ENCODE measurements at places on chromosomes 7 and 10. TPM values are rescaled to one million over a fixed set of nuclear protein-coding genes. Genes with fewer than 3 reads are reported as not detected.

The SFRP4 gene
- not detected for total RNA-seq

The GOT1 gene
- total RNA-seq: 28.3 TPM

The PON3 gene
- total RNA-seq: not detected

The SUN3 gene
- 17.0 TPM for total RNA-seq

The H2BK1 gene
- not detected for total RNA-seq

The NME8 gene
- not detected for total RNA-seq

The TMEM106B gene
- 44.6 TPM for total RNA-seq

The PRRT4 gene
- total RNA-seq: not detected

The TUBB8 gene
- 0.28 TPM for total RNA-seq

DNA sequence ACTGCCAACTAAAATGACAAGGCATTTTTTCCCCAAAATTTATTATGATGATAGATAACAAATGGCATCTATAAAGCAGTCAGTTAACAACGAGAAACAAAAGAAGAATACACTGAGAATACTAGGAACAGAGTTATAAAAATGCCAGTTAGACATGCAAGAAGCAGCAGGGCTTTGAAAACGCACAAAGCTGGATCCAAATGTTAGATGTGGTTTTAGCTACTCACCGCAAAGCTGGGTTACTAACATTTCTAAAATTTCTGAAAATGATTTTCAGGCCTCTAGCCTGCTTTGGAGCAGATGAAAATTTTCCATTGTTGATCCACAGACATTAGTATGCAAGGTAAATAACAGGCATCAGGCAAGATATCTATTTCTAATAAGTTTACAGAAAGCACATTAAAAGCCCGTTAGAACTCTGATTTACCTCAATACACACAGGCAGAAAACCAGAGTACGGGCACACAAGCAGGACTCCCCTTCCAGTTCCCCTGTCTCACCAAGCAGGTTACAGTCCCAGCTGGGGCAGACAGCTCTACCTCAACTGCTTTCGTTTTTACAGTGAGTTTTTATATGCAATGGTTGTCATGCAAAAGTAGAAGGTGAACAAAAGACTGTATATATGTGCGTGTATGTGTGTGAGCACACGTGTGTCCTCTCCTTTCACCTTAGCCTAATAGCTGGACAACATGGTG is 37.9 kb downstream of the GLI3 start:
- DNase-seq: no peak

- peak; percentile 81 for DNase-seq
Measured at GRCh38 chr7:17304926-17305325, 6.5 kb downstream of the AHR start.

- no peak for DNase-seq
Measured at GRCh38 chr7:29228289-29229011, 33.9 kb downstream of the CHN2 start.

- no peak for DNase-seq
Measured at GRCh38 chr10:56586461-56586891, 225.4 kb upstream of the ZWINT start.

GRCh38 chr7:73681031-73681430 is 2.2 kb downstream of the DNAJC30 start:
- no peak for DNase-seq

GRCh38 chr7:23445326-23445725 is 25.0 kb downstream of the IGF2BP3 start:
- DNase-seq: no peak

DNA sequence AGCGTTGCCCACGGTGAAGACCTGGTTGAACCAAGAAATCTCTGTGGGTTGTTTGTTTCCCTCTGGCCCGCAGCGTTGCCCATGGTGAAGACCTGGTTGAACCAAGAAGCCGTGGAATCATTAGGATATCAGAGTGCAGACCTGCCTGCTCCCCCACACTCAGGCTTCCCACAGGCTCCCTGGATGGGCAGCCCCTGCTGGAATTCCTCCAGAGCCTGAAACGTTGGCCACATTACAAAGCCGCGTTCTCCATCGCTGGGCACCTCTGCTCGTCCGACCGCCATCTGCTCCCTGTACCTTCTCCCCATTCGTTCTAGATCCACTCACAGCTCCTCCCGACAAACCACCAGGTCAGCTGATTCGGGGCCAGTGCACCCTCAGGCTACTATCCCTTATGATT is 266.9 kb upstream of the SHH start:
- DNase-seq: no peak

GRCh38 chr10:113326160-113327111 is 226.4 kb upstream of the HABP2 start:
- DNase-seq: peak; percentile 90

DNA sequence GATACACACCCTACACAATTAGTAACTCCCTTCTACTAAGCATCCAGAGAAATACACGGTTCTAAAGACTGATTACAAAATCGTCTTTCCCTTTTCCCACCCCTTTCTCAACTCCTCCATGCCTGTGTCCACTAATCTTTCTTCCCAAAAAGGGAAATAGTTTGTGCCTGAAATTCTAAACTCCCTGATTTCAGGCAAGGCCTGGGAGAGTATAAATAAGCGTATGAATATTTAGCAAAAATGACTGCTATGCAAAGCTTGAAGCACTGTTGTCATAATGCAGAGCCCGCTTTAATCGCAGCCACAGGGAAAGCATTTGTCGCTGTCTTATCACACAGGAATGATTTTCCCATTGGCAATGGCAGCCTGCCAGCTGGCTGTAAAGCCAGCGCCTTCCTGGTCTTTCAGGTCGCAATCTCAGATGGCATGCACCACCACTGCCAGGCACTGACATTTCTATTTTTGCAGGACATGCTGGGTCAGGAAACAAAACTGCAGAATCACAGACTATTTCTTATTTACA is 142.9 kb upstream of the PCGF5 start:
- peak; percentile 16 for DNase-seq

- no peak for DNase-seq
Measured at GRCh38 chr10:27643301-27643700, 102.3 kb downstream of the MKX start.

DNA sequence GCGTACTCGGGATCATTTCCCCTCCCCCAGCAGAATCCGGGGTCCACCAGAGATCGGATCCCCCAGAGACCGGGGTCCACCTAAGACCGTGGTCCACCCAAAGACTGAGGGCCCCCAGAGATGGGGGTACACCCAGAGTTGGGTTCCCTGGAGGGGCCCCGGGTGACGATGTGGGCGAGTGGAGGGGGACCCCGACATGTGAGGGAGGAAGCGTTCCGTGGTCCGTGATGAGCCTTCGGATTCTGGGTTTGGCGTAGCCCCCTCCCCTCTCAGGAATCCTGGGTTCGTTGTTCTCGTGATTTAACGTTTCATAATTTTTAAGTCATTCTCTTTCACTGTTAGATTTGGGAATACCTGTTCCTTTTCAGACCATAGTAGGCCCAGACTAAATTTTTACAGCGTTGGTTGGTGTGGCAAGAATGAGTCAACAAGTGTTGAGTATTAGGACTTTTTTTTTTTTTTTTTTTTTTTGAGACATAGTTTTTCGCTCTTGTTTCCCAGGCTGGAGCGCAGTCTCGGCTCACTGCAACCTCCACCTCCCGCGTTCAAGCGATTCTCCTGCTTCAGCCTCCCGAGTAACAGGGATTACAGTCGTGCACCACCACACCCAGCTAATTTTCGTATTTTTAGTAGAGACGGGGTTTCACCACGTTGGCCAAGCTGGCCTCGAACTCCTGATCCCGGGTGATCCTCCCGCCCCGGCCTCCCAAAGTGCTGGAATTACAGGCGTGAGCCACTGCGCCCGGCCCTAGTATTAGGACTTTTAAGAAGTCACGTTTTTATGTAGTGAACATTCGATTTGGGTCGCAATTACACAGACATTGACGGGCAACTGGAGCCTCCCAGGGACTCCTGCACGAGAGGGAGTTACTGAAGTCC is 672 bp downstream of the GTPBP4 start:
- DNase-seq: no peak

GRCh38 chr7:85068799-85069198 is 118.1 kb downstream of the SEMA3D start:
- DNase-seq: peak; percentile 27

- DNase-seq: no peak
Measured at GRCh38 chr7:150665896-150666295, 19.6 kb upstream of the GIMAP2 start.

GRCh38 chr10:116169782-116170445 is 103.1 kb downstream of the GFRA1 start:
- DNase-seq: no peak

GRCh38 chr7:141178486-141179135 is 104.7 kb downstream of the TMEM178B start:
- no peak for DNase-seq

DNA sequence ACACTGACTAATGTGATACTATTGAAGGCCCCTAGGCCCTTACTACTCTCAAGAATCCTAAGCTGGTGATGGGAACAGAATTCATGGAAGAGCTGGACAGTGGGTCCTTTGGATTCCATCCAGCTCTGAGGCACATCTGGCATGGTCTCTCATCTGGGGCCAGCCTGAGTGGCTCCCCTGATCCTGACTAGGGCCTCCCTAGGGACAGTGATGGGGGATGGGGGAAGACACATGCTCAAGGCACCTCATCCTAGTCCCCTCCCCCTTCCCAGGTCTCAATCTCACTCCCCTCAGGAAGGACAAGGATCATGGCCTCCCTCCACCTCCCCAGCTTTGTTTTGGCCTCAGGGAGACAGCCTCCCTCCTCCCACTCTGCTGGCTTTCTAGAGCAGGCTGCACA is 1.8 kb downstream of the KCNIP2 start:
- no peak for DNase-seq

Data from SJSA1 (cell line).